CD4-positive, CD25-positive, alpha-beta regulatory T cell (primary cell): ENCODE measurements at places on chromosomes 6 and 20.
A peak's percentile ranks its signal among the peaks of the same experiment; 100 is the strongest.

DNA sequence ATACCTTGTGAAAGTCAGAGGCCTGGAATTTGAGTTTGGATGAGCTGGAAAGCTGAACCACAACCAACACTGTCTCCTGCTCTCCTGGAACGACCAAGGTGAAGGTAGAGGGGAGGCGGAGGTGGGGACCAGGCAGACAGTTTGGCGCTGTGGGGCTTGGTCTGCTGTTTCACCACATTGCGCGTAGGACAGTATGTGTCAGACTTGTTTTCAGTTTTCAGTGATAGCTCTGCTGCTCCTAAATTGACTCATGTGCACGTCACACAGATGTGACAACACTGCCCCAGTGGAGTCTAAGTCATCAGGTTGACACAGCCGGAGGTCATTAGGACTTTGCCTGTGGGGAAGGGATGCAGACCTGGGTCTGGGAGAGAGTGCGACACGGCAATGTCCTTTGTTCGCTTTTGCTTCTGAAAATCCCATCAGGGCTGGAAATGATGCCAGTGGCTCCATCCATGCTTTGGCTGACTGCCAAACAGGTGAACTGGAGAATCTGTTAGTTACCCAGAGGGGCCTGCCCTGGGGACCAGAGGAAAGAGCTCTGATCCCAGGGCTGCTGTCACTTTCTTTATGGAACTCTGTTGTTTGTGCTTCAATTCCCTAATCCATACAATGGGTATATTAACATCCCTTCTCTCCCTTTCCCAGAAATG is 255.5 kb downstream of the CDC5L start:
- no peaks in the 10 kb centered on the region for H3K4me1 ChIP-seq
- no peak overlapping the region for H3K4me3 ChIP-seq
- H3K27ac ChIP-seq = no peak overlapping the region
- no peaks in the 10 kb centered on the region for H3K36me3 ChIP-seq
- no peaks in the 10 kb centered on the region for H3K27me3 ChIP-seq

GRCh38 chr6:167208819-167209576 is 51.2 kb upstream of the GPR31 start:
- no peak overlapping the region for H3K27ac ChIP-seq
- no peaks in the 10 kb centered on the region for H3K4me1 ChIP-seq
- DNase-seq = no peak
- H3K27me3 ChIP-seq = no peaks in the 10 kb centered on the region

DNA sequence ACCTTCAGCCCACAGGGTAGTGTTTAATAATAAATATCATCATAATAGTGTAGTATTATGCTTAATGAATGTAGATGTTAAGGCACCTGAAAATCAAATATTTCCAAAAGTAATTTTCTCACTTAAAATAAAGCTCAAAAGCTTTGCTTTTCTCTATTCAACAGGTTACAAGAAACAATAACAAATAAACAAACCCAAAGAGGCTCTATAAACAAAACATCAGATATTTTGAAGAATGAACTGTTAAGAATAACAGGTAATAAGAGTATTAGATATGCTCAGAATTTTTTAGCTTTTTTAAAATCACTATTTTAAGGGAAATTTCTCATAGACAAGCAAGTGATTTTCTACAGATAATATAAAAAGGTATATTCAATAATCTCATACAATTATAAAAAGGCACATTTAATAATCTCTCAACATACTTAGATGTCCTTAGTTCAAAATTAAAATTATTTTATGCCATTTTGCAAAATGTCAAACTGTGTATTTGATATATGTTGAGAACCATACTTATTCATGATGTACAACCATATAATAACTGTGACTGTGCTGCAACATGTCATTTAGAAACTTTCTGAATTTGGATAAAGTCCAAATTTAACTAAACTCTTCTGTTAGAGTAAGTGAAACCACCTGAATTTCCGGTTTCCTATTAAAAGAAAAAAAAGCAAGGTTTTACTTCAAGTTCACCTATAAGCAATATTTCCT is 35.8 kb downstream of the PHIP start:
- peaks cover 22% of the 10 kb centered on the region for H3K4me1 ChIP-seq
- peak overlapping the region; percentile 37 for H3K27ac ChIP-seq
- DNase-seq = peak; percentile 31
- H3K27me3 ChIP-seq = no peaks in the 10 kb centered on the region

DNA sequence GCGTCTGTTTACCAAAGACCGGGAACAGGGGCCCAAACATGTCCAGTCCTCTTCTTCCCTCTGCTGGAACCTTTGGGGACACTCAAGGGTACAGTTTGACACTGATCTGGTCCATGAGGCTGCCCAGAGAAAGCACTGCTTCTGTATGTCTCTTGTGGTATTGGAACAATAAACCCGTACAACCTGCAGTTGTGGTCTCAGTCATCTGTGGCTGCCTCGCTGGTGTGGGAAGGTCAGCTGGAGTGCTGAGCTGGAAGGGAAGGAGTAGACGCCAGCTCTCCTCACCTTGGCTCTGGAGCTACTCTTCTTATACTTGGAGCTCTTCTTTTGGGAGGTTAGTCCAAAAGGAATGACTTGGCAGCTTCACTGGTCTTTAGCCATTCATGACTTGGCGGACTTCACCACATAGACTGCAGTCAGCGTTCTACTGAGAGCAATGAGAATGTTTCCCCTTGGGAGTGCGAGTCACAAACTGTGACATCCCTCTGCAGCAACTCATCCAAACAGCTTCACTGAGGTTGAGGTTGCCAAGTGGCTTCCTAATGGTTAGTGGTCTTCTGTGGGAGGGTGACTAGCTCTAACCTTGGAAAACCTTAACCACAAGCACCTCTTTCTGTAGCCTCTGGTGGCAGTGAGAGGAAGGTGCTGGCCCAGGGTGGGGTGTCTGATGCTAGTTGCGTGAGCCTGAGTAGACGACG is 81.2 kb downstream of the ASXL1 start:
- DNase-seq = no peak
- H3K36me3 ChIP-seq = peaks cover 82% of the 10 kb centered on the region
- no peak overlapping the region for H3K4me3 ChIP-seq
- no peak overlapping the region for H3K27ac ChIP-seq
- H3K27me3 ChIP-seq = no peaks in the 10 kb centered on the region

GRCh38 chr6:31267651-31268368 is 4.1 kb downstream of the HLA-C start:
- H3K27ac ChIP-seq = peak overlapping the region; percentile 51
- no peak overlapping the region for H3K4me3 ChIP-seq
- peaks cover 28% of the 10 kb centered on the region for H3K36me3 ChIP-seq
- peak; percentile 26 for DNase-seq

- H3K27me3 ChIP-seq = peaks cover 7% of the 10 kb centered on the region
- DNase-seq = no peak
Measured at GRCh38 chr6:134060491-134061106, 8.2 kb upstream of the SLC2A12 start.

DNA sequence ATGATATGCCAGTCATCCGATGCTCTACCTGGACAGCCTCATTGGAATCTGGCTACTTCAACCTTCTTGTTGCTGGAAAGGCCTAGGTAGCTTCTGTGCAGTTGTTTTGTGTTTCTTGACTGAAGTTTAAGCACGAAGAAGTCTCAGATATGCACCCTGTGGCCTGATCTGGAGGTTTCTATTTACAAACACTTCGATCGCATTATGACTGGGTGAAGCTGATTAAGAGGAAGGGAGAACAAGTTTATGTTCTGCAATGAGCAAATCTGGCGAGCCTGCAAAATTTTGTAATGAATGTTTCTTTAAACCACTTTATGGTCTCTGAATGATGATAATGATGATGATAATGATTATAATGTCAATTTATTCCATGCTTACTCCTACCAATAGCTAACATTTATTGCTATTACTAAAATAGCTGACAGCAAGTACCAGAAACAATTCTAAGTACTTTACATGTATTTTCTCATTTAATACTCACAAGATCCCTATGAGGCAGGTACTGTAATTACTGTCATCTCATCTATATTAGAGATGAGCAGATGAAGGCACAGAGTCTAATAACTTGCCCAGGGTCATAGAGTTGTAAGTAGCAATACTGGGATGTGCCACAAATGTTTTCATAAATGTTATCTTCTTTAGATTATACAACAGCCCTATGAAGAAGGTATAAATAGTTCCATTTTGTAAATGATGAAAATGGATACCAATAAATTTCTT is 126.1 kb upstream of the UST start:
- DNase-seq = no peak
- H3K27me3 ChIP-seq = no peaks in the 10 kb centered on the region
- no peaks in the 10 kb centered on the region for H3K36me3 ChIP-seq

DNA sequence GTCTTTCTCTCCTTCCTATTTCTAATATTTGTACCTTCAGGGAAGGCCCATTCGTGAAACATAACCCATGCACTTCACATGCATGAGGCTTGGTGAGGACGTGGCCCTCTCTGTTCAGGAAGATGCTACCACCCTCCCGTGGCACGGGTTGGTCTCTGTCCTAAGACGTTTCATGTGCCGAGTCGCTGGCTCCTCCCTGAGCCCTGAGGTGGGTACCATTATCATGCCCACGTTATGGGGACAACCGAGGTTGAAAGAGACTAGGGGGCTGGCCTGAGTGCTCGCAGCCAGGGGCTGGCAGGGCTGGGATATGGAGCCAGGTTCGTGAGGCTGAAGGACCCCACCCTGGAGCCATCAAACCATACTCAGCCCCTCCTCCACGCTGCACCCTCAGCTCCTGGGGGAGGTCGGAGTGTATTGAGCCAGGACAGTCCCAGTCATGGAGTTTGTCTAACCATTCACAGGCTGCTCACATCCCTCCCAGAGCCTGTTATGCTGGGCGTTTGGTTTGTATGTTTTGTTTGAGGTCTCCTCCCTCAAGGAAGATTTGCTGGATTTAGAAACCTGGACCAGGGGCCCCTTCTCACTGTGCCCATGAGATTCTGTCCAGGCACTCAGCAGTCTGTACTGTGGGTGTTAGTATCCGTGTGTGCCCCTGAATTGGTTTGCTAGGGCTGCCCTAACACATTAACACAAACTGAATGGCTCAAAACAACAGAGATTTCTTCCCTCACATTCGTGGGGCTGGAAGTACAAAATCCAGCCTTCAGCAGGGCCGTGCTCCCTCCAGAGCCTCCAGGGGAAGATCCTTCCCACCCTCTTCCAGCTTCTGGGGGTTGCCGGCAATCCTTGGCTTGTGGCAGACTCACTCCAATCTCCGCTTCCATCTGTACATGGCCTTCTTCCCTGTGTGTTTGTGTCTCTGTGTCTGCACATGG is 88.3 kb downstream of the ANKRD60 start:
- no peak overlapping the region for H3K4me3 ChIP-seq
- DNase-seq = no peak
- peaks cover 2% of the 10 kb centered on the region for H3K27me3 ChIP-seq

- H3K36me3 ChIP-seq = no peaks in the 10 kb centered on the region
- no peak overlapping the region for H3K4me3 ChIP-seq
- H3K27me3 ChIP-seq = peaks cover 14% of the 10 kb centered on the region
Measured at GRCh38 chr6:160986851-160987250, 4.7 kb upstream of the MAP3K4 start.

DNA sequence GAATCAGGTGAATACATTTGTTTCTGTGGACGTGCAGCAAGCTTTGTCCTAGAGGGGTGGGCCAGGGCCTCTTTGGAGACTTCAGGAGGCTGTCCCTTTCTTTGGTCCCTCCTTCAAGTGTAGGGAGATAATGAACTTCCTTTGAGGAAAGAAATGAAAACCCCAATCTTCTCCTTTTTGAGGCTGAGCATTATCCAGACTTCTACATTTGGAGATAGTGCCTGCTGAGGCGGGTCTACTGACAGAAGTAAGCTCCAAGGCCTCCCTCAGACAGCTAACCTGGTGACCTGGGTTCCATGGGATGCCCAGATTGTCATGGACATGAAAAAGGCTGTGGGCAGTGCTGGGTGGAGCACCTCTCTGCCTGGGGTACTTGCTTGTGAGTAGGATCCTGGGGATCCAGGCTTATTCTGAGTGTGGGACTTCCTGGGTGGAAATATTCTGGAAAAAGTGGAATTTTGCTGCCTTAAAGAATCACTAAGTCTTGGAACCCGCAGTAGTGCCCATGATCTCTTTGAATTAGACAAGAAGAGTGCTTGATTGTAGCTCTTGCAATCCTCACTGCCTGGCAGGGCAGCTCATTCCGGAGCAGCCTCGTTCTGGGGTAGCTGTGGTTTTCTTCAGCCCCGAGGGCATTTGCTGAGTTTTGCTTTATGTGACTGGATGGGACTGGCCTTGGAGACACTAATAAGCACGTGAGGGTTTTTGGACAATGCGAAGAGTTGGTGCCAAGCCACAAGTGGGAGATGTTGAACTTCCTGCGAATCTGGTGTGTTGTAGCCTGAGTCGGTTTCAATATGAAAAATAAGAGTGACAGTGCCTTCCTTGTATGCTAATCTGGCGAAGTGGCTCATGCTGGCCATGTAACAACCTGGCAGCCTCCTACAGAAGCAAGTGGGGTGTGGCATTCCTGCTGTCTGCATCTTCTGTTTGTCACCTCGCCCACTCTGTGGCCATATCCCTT is 28.1 kb downstream of the SNRNP48 start:
- no peak for DNase-seq
- no peak overlapping the region for H3K4me3 ChIP-seq
- no peaks in the 10 kb centered on the region for H3K4me1 ChIP-seq

DNA sequence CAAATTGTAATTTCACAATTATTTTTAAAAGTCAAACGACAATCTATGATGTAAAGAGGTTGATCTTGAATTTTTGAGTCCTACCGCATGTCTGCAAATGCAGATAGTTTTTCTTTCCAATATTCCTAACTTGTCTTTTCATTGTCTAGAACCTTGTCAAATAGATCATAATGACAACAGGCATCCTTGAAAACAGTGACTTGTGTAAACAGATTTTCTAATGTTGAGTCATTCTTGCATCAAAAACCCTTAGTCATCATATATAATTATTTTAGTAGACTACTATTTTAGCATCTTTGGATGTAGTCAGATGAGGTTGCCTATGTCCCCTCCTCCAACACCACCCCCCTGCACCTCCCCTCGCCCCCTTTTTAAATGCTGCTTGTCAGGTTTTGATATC is 43.8 kb downstream of the BMP6 start:
- H3K27ac ChIP-seq = no peak overlapping the region
- DNase-seq = no peak
- H3K27me3 ChIP-seq = no peaks in the 10 kb centered on the region
- no peak overlapping the region for H3K4me3 ChIP-seq
- H3K36me3 ChIP-seq = no peaks in the 10 kb centered on the region
- no peaks in the 10 kb centered on the region for H3K4me1 ChIP-seq

GRCh38 chr20:60270341-60270740 is 312.1 kb downstream of the CDH26 start:
- peaks cover 24% of the 10 kb centered on the region for H3K4me1 ChIP-seq
- H3K27ac ChIP-seq = no peak overlapping the region
- DNase-seq = no peak

- peaks cover 44% of the 10 kb centered on the region for H3K4me1 ChIP-seq
- peak; percentile 41 for DNase-seq
- no peak overlapping the region for H3K27ac ChIP-seq
- no peaks in the 10 kb centered on the region for H3K36me3 ChIP-seq
- peak overlapping the region; percentile 88 for H3K4me3 ChIP-seq
- H3K27me3 ChIP-seq = peaks cover 37% of the 10 kb centered on the region
Measured at GRCh38 chr6:21593927-21594415, 420 bp downstream of the SOX4 start.
